Foreskin keratinocyte (primary cell): ENCODE measurements at places on chromosomes 12 and 14. TPM values are rescaled to one million over a fixed set of nuclear protein-coding genes. Genes with fewer than 3 reads are reported as not detected.

DNA sequence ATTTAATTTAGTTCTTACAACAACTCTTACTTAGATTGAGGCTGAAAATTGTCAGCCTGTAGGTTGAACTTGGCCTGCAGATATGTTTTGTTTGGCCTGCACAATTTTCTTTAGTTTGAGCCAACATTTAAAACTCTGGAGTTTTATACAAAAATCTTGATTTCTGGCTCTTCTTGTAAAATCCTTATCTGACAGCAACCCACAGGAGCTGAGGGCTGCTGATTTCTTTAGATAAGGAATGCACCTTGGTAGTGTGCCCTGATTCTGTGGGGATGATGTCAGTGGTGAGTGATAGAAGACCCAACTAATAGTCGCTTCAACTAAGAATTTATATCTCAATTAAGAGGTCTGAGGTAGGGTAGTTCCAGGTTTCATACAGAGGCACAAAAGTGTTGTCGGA is 49.5 kb downstream of the SOCS2 start:
- no peak for DNase-seq

GRCh38 chr12:5593086-5593485 is 161.2 kb downstream of the NTF3 start:
- no peak for DNase-seq

- peak; percentile 34 for DNase-seq
Measured at GRCh38 chr14:61320806-61321384, 484 bp upstream of the PRKCH start.

DNA sequence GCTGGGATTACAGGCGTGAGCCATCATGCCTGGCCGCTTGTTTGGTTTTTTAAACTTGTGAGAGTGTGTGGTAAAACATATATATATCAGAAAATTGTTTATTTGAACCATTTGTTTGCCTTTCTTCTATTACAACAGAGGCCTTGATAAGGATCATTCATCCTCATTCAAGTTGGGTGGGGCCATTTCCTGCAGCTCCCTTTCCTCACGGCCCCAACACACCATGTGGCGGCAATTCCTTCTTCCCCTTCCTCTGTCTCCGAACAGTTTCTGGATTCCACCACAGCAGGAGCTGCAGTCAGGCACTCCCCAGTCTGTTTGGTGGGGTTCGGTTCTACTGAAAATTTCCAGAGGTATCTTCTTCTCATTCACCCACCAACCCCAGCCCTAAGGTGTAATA is 42.0 kb upstream of the RASSF3 start:
- no peak for DNase-seq

GRCh38 chr14:64763801-64764621 is 59.8 kb downstream of the PLEKHG3 start:
- no peak for DNase-seq

DNA sequence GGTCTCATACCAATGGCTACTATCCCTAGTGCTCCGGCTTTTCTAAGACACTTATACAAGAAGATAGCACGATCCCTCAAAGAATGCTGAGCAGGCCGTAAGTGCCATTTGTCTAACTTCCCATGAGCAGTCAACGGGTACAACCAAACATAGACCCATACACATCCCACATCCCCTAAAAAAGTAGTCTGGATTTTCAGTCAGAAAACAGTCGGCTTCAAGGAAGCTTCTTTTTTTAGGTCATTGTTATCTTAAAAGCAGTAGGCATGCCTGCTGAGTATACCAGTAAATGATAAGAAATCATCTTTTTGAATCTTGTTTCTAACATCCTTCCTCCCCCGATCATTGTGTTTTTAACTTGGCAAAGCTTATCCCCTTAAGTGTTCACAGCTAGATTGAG is 19.8 kb downstream of the OSBPL8 start:
- no peak for DNase-seq

GRCh38 chr12:132407992-132408391 is 78.6 kb upstream of the GALNT9 start:
- DNase-seq, result no peak

- peak; percentile 86 for DNase-seq
Measured at GRCh38 chr14:68682166-68683103, 110.4 kb downstream of the ZFP36L1 start.

HAL gene
- total RNA-seq, result 0.42 and 0.48 TPM in 2 replicates

DNAJC22 gene
- 0.04 TPM in 1 of 2 replicates, not detected in the other for total RNA-seq

ANKRD33 gene
- total RNA-seq, result not detected in 2 replicates
